ENCODE measurements at places on chromosomes 3 and 15.

GRCh38 chr15:43489191-43489590 lies 3.8 kb downstream of the TP53BP1 start:
- ATAC-seq: no peak

GRCh38 chr15:81097890-81098280 lies 36.2 kb upstream of the CFAP161 start:
- ATAC-seq: peak; percentile 44

GRCh38 chr3:152403632-152404066 lies 134.9 kb downstream of the MBNL1 start:
- ATAC-seq: no peak

GRCh38 chr3:73600293-73600938 lies 24.3 kb downstream of the PDZRN3 start:
- ATAC-seq: peak; percentile 63

- no peak for ATAC-seq
Observed at GRCh38 chr3:12224181-12225147, 64.4 kb upstream of the PPARG start.

DNA sequence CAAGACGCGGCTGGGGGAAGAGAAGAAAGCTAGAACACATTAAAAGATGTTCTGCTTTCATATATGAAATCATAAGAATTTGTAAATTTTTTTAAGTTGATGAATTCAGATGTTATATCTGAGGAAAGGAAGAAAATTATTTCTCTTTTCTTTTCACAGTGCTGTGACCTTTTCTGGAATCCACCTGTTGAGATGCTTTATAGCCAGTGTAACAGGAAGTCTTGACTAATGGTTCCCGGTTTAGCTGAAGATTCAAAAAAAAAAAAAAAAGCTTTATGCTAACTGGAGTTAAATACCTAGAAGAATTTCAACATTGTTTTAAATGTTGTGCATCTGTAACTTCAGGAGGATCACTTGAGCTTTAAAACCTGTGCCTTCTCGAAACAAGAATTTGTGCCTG lies 9.9 kb downstream of the GTPBP8 start:
- ATAC-seq: no peak

- no peak for ATAC-seq
Observed at GRCh38 chr3:134449951-134450350, 35.8 kb downstream of the ANAPC13 start.

- no peak for ATAC-seq
Observed at GRCh38 chr15:31262901-31263671, 63.5 kb upstream of the KLF13 start.

DNA sequence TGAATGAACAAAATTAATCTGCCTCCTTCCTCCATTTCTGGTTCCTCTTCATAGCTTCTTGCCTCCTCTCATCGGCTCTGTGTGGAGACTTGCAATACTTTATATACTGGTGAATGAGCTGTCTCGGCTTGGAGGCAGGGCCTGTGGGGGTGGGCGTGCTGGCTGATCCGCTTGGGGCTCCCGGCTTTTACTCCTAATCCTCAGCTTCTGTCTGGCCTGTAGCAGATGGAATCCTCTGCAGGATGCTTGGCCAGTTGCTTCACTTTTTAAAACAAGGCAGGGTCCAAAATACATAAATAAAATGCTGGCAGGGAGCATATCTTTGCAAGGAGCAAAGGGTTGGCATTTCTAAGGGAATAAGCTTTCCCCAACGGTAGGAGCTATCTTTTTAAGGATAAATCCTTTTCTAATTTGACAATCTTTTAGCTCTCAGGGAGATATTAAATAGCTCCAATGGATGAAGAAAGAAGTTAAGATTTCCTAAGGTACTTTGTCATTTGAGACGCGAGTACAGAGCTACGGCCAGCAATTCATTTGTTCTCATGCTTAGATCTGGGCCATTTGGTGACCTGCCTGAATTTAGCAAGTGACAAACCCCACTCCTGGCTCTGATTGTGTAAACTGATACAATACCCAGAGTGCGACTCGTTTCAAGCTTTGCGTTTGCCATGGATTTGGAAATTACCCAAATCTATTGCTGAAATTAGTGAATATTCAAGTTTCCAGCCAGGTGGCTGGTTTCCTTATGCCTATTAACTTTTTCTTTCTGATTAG lies 18.9 kb downstream of the SV2B start:
- no peak for ATAC-seq

DNA sequence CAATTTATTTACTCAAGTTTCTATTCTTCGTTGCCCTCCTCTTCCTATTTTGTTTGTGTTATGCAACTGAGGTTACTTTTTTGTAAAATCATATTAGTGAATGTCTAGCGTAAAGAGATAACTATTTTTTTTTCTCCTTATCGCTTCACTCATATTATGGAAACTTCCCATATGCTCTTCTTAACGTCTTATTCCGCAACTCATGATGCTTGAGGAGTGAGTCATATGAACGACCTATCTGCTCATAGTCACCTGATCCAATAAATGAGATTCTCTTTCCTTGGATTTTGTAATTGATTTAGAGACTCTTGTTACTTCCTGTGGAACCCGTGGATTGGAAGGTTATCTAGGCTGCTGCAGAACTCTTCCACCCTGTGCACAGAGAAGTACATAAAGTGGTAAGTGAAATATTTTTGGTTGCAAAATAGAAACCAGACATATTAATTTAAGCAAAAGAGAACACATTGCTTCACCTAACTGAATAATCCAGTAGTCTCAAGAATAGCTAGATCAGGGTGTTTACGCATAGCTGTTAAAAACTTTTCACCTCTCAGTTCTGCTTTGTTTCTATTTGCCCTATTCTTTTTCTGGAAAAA lies 719.3 kb upstream of the SGO1 start:
- ATAC-seq: no peak

- ATAC-seq: no peak
Observed at GRCh38 chr3:197847866-197848401, 56.9 kb downstream of the LRCH3 start.

- no peak for ATAC-seq
Observed at GRCh38 chr3:23083701-23084100, 119.4 kb upstream of the UBE2E2 start.

- peak; percentile 40 for ATAC-seq
Observed at GRCh38 chr3:11228041-11228440, 44.2 kb upstream of the ATG7 start.

DNA sequence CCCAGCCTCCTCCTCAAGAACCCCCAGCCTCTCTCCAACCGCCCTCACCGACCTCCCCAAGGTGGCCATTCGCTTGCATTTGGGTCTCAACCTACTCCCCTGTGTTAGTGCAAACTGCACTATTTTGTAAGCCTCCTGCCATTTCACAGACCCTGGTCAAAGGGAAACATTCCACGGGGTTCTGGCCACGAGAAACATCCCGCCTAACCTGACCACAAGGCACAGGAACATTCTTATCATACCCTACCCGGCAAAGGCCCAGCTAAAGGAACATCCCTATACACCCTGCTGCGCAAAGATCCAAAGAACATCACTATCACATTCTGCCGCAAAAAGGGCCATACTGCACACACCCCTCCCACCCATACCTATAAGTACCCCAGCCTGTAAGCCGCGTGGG lies 22.9 kb downstream of the RPSA start:
- no peak for ATAC-seq

DNA sequence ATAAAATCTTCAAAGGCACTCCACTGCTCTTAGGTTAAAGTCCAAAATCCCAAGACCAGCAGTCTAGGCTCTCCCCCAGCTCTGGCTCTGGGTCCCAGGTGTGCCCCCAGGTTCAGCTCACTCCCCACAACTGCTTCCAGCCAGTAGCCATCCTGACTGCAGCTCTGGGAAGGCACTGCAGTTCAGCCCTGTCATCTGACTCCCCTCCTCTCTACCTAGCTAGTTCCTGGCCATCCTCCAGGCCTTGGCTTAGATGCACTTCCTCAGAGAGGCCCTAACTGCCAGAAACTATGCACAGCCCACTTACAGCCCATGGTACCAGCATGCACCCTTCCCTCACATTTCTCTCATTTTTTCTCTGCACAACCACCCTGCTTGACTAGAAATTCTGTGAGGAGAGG lies 25.5 kb downstream of the TBC1D2B start:
- peak; percentile 59 for ATAC-seq

DNA sequence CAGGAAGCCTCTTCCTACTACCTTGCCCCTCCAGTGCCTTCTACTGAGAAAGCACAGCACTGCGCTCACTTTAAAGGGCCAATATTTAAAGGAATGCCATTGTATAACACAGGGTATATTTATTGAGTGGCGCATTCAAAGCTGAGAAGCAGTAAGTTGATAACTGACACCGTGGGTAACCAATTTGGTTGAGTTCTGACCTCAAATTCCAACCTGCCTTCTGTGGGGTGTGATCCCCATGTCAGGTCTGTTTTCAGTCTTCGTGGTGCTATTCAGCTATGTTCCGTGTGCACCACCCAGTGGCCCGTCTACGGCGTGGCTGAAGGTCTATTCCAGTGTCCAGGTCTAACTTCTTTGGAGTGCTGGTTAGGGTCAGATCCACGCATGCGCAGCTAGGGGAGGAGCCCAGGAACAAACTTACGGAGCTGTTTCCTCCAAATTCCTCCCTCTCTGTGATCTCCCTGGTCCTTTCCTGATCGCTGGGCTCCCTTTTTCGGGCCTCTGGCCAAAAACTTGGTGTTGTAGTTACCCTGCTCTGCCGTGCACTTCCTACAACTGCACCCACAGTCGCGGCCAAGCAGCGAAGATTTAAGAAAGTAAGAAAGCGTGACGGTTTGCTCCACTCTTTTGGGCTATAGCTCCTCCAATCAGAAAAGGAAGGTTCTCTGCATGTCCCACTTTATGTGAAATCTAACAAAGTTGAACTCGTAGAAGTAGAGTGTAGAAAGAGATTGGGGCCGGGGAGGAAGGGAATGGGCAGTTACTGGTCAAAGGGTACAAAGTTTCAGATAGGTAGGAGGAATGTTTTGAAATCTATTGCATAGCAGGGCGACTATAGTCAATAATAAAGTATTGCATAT lies 7.7 kb downstream of the LRRC2 start:
- peak; percentile 98 for ATAC-seq

DNA sequence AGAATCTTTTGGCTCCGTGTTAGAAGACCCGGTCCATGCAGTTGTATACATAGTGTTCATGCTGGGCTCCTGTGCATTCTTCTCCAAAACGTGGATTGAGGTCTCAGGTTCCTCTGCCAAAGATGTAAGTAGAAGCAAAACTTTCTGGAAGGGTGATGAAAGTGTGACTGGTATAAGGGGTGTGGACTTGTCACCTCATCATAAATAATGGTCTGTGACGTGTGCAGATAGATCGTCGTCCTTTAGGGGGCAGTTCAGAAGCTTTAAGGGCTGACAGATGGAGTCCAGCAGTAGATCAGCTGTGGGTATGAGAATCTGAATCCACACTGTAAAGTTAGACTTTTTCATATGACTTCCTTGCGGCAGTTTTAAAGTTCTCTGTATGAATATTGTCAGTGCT lies 15.3 kb downstream of the SEC61A1 start:
- no peak for ATAC-seq

DNA sequence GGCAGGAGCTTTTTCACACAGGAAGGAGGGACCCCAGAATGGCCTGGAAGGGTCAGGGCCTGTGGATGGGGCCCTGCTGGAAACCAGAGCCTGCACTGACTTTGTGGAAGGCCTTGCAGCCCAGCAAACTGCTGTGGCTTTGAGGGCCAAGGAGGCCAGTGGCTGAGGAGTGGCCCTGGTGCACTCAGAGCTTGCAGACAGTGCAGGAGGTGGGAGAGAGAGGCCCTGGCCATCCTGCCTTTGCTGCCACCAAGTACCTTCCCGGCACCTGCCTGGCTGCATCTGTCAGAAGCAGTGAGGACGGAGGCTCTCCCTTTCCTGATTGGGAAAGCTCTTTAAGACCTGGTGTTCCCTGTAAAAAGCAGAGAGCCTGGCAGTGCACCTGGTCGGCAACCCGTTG lies 6.4 kb downstream of the PSTPIP1 start:
- no peak for ATAC-seq

DNA sequence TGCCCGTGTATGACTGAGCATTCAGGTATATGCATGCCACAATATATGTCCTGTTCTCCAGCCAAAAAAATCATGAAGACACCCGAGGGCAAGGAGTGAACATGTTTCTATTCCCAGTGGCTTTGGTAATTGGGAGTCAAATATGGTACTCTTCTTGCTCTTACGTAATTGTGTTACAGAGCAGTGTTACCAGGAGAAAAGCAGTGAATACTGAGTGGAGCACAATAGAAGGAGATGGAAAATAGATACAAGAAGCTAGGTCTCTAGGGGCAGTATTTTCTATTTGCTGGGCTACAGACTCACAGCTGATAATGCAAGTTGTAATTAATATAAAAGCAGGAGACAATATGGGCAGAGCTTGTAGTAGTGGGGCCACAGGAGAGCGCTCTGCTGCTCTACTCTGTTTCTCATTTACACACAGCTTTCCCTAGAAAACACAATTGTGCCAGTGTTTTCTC lies 13.2 kb downstream of the MEIS2 start:
- peak; percentile 34 for ATAC-seq

- ATAC-seq: peak; percentile 72
Observed at GRCh38 chr15:31197497-31198414, 96.2 kb upstream of the TRPM1 start.

DNA sequence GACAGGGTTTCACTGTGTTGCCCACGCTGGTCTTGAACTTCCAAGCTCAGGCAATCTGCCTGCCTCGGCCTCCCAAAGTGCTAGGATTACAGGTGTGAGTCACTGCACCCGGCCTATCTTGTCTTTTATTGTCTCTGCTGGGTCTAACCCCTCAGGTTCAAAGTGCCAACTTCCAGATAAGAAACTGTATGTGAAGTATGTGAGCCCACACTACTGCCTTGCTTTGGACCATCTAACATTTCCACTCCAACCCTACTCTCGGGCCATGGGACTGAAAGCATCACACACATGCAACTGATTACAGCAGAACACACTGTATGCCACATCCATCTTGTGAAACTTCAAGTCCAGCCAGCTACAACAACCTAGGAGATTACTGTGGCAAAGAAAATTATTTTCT lies 256.1 kb upstream of the VEPH1 start:
- no peak for ATAC-seq

DNA sequence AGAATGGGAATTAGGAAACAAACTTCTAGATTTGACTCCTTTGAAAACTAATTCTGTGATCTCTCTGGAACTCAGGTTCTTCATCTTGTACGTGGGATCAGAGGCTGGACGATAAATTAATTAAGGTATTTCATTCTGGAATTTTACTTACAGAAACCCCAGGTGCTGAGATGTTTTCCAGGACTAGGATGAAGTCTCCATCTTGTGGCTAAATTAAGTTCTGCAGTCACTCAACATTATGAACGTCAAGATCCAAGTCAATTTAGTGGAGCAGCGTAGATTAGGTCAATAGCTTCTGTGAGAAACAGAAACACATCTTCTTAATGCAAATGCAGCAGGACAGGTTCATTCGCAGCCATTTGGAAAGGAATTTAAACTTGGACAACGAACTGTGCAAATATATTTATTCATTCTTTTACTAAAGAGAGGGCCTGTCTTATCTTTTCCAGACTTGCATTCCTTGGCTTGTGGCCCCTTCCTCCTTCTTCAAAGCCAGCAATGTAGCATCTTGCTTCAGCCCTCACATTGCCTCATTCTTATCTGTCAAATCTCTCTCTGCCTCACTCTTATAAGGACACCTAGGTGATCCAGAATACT lies 26.7 kb upstream of the TMC3 start:
- 0 out of 3 replicates have a peak, but pooled peaks have one; percentile 51 for ATAC-seq

DNA sequence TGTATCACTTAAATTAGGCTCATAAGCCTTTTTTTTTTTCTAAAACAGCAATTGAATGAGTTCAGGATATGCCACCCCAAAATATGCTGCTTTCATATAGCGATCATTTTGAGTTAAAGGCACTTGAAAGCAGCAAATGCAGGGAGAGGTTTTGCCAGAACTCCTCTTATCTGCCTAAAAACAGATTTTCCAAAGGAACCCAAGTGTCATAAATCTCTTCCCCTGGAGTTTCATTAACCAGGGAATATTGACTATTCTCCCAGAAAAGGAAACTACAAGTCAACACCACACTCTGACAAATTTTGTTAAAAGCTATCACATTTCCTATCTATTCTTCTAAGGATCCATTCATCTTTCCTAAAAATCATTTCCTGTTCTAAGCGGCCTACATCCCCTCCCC lies 11.3 kb downstream of the DNAAF4 start:
- ATAC-seq: no peak

Measured in SK-N-SH treated with all-trans-retinoic acid at 6 μM for 48 hours (cell line).